Sciatic nerve (tissue), 2 donors: ENCODE measurements at places on chromosomes 1 and 21.

GRCh38 chr1:201533836-201534235 is 5.1 kb upstream of the NAV1 start:
- DNase-seq: no peak

DNA sequence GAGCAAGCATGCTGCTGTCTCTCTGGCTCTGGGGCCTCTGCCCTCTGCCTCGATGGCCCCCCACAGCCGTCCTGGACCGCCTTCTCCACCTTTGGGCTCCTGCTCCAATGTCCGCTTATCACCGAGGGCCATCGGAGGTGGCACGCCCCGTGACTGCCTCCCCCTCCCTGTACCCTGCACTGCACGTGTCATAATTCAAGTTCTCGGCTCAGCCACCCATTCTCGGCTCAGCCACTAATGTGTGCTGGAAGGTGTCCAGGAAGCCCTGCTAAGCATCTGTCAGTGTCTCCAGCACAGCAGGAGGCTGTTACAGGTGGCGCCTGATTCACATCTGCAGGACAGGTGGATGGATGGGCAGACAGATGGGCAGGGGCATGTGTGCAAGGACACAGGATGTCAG is 45.5 kb downstream of the TP73 start:
- DNase-seq: no peak

GRCh38 chr1:68633141-68633919 is 136.4 kb upstream of the DEPDC1 start:
- DNase-seq: no peak

DNA sequence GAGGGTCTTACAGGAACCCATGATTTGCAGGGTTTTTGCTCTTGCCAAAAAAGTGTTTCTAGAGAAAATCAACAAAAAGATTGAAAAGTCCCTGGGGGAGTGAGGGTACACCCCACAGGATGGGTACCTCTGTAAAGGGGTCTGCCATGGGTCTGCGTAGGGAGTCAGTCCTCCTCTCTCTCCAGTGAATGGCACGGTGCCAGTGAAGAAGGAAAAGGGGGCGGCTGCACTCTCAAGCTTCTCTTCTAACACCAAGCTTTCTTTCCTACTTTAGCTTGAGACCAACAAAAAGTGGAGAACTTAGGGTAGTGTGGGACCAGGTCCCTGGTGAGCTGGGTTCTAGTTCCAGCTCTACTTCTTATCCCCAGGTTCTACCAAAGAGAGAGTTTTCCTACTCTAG is 87.4 kb downstream of the GLUL start:
- DNase-seq: no peak

DNA sequence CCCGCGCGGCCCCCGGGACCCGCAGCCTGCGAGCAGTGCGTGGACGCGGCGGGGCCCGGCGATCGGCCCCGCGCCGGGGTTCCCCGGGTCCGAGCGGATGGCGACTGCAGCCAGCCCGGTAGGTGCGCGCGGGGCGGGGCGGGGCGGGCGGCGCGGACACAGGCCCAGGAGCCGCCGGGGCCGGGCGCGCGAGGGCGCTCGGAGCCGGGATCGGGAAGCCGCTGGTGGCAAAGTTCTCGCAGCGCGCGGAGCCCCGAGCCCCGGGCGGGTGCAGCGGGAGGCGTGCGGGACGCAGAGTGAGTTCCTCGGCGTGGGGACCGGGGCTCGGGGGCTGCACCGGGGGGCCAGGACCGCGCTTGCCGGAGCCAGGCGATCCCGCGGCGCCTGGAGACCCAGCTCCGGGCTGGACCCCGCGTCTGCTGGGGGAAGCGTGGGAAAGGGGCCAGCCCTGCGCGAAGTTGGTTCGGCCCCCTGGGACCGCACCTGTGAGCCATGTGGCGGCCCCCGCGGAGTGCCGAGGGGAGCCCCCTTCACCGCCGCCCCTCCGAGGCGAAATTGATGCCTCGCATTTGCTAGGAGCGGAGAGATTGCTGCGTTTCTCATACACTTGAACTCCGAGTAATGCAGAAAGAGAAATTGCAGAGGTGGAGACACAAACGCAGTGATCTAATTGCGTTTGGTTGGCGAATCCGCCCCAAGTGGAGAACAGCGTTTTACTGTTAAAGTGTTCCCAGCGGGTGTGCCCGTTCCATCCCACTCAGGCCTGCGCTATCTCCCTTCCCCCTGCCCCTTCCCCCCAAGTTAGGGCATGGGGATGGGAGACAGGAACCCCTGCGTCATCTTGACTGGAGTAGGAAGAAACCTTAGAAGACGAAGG is 228.9 kb upstream of the TMEM51 start:
- no peak for DNase-seq
